ENCODE measurements at places on chromosomes 1 and 21.

- DNase-seq = peak; percentile 21
Observed at GRCh38 chr1:175192111-175192629, 406 bp downstream of the KIAA0040 start.

- no peak for DNase-seq
Observed at GRCh38 chr1:162722036-162722435, 68.5 kb upstream of the HSD17B7 start.

DNA sequence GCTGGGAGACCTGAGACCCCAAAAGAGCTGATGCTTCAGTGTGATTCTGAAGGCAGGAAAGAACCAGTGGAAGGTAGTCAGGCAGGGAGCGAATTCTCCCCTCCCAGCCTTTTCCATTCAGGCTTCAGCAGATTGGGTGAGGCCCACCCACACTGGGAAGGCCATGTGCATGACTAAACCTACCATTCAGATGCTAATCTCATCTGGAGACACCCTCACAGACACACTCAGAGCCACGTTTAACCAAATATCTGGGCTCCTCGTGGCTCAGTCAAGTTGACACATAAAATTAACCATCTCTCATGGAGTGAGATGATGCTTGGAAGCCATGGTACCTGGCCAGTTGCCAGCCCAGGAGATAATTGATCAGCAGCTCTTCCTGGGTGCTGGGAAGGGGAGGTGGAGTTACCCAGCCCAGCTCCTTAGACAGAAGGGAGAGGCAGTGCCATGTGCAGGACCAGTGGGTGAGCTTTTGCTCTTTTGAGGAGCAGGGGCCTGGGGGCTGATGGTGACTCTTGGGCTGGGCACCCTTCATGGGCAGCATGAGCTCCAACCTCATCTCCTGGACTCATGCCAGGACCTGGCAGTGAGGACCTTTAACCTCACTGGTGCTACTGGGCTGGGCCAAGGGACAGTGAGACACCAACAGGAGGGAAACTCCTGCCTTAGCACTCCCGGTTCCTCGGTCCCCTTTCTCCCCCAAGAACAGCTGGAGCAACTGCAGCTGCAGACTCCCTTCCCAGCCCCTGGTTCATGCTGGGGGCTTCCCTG lies 89.0 kb upstream of the ACTL8 start:
- DNase-seq = no peak

GRCh38 chr1:36342426-36343185 lies 19.2 kb upstream of the EVA1B start:
- peak; percentile 55 for DNase-seq

GRCh38 chr1:59352065-59352464 lies 55.2 kb downstream of the FGGY start:
- DNase-seq = no peak

- DNase-seq = no peak
Observed at GRCh38 chr21:43794311-43794710, 4.9 kb downstream of the RRP1 start.

- no peak for DNase-seq
Observed at GRCh38 chr1:193549081-193549480, 362.7 kb upstream of the B3GALT2 start.

GRCh38 chr1:188906921-188907641 lies 1570.6 kb downstream of the BRINP3 start:
- no peak for DNase-seq

DNA sequence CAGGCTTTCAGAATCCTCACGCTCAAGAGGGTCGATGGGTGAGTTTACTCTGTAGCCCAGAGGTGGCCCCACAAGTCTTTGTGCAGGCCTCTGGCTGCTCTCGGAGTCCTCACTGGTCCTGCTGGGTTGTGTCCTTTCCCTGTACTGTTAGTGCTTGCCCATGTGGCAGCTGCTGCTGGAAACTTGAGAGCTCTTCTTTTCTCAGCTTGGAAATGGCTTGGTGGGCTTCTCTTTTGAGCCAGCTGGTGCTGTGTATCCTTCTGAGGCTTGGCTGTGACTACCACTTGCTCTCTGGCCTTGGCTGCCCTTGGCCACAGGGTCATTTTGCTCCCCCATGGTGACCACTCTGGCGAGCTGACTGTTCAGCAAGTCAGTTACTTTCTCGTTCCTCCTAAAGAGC lies 82.2 kb upstream of the LMO4 start:
- DNase-seq = no peak

- DNase-seq = no peak
Observed at GRCh38 chr1:11753555-11754208, 8.3 kb upstream of the C1orf167 start.
